Calu3 (cell line): ENCODE measurements at places on chromosomes 4 and X. TPM values are rescaled to one million over a fixed set of nuclear protein-coding genes. Genes with fewer than 3 reads are reported as not detected.

GRCh38 chrX:121389976-121390714 lies 342.7 kb downstream of the GLUD2 start:
- no peaks in the 10 kb centered on the region for H3K27me3 ChIP-seq
- H3K36me3 ChIP-seq = no peaks in the 10 kb centered on the region
- H3K4me1 ChIP-seq = peaks cover 17% of the 10 kb centered on the region

DNA sequence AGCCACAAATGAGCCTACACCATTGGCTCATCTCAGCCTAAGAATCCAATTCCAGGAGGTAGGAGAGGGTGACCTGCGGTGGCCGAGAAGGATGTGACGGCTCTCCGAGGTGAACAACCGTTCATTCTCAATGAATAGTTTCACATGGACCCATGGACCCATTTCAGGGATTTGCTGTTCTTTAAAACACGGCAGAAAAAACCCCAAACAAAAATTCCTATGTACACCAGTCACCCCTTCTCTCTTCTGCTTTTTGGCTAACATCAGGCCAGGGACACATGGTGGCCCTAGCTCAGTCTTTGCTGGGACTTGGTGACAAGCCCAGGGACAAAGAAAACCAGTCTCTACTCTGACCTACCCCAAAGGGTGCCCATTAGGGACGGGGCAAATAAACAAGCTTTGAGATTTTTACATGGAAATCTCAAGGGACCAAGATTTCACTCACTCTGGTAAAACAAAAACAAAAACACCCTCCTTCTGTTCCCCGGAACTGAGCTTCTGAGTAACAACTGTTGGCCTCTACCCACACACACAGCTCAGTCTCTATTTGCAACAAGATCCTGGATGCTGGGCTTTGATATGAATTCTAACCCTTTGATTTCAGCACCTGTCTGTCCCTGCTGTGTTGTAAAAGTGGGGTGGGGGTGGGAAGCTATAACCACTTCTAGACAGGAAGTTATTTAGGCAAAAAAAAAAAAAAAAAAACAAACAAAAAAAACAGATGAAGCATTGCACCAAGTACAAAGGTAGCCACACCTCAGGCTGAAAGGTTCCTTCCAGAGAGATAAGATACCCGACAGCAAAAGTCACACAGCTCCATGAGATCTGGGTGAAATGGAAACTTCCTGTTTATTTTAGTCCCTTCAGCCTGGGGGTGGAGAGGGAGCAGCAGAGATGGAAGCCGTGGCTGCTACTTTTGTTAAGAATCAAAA lies 49.0 kb downstream of the DDX3X start:
- peak overlapping the region; percentile 24 for H3K4me3 ChIP-seq
- DNase-seq = peak; percentile 9
- H3K36me3 ChIP-seq = peaks cover 13% of the 10 kb centered on the region
- no peaks in the 10 kb centered on the region for H3K27me3 ChIP-seq

GRCh38 chr4:158018221-158018830 lies 154.5 kb downstream of the GASK1B start:
- no peaks in the 10 kb centered on the region for H3K36me3 ChIP-seq
- H3K27me3 ChIP-seq = no peaks in the 10 kb centered on the region
- no peak overlapping the region for H3K27ac ChIP-seq
- no peak for DNase-seq

- no peaks in the 10 kb centered on the region for H3K27me3 ChIP-seq
- no peaks in the 10 kb centered on the region for H3K36me3 ChIP-seq
- H3K4me1 ChIP-seq = no peaks in the 10 kb centered on the region
- no peak for DNase-seq
- no peak overlapping the region for H3K27ac ChIP-seq
- H3K4me3 ChIP-seq = no peak overlapping the region
These were observed 531 bp downstream of the RUFY3 start for GRCh38 chr4:70722199-70722791.

The YIPF7 gene
- 0.73 TPM in 1 of 2 replicates, not detected in the other for total RNA-seq
